ENCODE measurements at places on chromosomes 16 and 17. TPM values are rescaled to one million over a fixed set of nuclear protein-coding genes. Genes with fewer than 3 reads are reported as not detected.

FBXW10 gene
- not detected for total RNA-seq

DNA sequence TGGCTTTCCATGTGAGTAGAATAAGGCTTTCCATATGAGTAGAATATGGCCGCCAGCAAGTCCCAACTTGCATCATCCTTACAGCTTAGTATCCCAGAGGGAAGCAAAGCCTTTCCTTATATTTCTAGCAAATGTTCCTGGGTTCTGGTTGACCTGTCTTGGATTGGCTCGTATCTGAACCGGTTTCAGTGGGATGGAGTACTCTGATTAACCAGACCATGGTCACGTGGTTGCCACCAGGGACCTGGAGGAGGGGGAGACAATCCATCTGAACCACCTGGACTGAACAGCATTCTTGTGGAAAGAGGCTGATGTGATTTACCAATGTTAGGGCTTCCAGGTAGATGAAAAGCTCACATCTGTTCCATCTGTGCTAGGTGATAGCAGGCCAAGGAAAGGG lies 89.0 kb downstream of the SHISA6 start:
- no peaks in the 10 kb centered on the region for H3K36me3 ChIP-seq
- H3K4me3 ChIP-seq: no peak overlapping the region
- no peak overlapping the region for H3K27ac ChIP-seq
- no peak for DNase-seq

DNA sequence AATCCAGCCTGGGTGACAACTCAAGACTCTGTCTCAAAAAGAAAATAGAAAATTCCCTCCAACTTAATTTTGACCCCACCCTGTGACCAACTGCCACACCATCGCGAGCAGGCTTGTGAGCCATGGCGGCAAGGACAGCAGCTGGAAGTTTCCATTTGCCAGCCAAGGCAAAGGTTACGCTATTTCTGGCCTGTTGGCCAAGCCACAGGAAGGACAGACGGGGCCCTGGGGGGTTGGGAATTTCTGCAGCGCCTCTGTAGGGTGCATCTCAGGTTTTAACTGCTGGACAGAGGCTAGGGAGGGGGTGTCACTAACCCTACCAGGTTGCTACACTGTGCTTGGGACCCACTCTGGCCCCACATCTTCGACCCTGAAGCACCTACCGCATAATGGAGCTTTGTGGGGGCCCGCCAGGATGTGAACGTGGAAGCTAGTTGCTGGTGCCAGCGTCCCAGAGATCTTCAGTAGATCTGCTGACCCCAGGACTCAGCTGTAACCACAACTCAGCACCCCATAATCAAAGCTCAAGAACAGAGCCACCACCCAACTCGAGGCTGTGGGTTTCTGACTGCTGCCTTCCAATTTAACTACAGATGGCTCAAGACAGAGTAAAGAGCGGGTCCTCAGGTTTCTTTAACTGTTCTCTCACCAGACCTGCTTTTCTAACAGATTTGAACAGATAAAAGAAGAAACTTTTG lies 10.9 kb downstream of the KIFC3 start:
- no peak overlapping the region for H3K27ac ChIP-seq
- no peaks in the 10 kb centered on the region for H3K36me3 ChIP-seq
- no peak for DNase-seq

GRCh38 chr16:77090062-77090461 lies 100.9 kb upstream of the MON1B start:
- H3K27me3 ChIP-seq: no peaks in the 10 kb centered on the region
- no peaks in the 10 kb centered on the region for H3K36me3 ChIP-seq

KRT27 gene
- not detected for total RNA-seq

- H3K4me3 ChIP-seq: no peak overlapping the region
- no peak for DNase-seq
- H3K27me3 ChIP-seq: peaks cover 11% of the 10 kb centered on the region
- H3K4me1 ChIP-seq: peaks cover 24% of the 10 kb centered on the region
Measured at GRCh38 chr17:50173335-50173941, 7.6 kb downstream of the SGCA start.

PLA2G10 gene
- total RNA-seq: not detected
